Mesothelial cell of epicardium (in vitro differentiated cells): ENCODE measurements at places on chromosomes 7 and 10. TPM values are rescaled to one million over a fixed set of nuclear protein-coding genes. Genes with fewer than 3 reads are reported as not detected.

The H2BK1 gene
- total RNA-seq = not detected in 3 replicates

The UTF1 gene
- total RNA-seq = not detected in 3 replicates

The BHLHA15 gene
- 0.57 to 1.0 TPM in 2 of 3 replicates, not detected in the other for total RNA-seq

The GPRIN2 gene
- total RNA-seq = 19.6 to 20.7 TPM (median 20.3 TPM) in 3 replicates

The HGF gene
- total RNA-seq = 14.1 to 18.8 TPM (median 15.1 TPM) in 3 replicates

The PTF1A gene
- not detected in 3 replicates for total RNA-seq

The LIPM gene
- total RNA-seq = not detected in 3 replicates

The ADAP1 gene
- 2.9 to 5.3 TPM (median 4.0 TPM) in 3 replicates for total RNA-seq

The STOX1 gene
- total RNA-seq = 2.5 to 3.0 TPM (median 2.6 TPM) in 3 replicates

The C1QL3 gene
- total RNA-seq = not detected in 3 replicates

The CTAGE4 gene
- total RNA-seq = 3.1 to 5.5 TPM (median 5.4 TPM) in 3 replicates

The VSTM2A gene
- not detected in 3 replicates for total RNA-seq

The TRUB1 gene
- total RNA-seq = 20.5 to 23.6 TPM (median 21.4 TPM) in 3 replicates

DNA sequence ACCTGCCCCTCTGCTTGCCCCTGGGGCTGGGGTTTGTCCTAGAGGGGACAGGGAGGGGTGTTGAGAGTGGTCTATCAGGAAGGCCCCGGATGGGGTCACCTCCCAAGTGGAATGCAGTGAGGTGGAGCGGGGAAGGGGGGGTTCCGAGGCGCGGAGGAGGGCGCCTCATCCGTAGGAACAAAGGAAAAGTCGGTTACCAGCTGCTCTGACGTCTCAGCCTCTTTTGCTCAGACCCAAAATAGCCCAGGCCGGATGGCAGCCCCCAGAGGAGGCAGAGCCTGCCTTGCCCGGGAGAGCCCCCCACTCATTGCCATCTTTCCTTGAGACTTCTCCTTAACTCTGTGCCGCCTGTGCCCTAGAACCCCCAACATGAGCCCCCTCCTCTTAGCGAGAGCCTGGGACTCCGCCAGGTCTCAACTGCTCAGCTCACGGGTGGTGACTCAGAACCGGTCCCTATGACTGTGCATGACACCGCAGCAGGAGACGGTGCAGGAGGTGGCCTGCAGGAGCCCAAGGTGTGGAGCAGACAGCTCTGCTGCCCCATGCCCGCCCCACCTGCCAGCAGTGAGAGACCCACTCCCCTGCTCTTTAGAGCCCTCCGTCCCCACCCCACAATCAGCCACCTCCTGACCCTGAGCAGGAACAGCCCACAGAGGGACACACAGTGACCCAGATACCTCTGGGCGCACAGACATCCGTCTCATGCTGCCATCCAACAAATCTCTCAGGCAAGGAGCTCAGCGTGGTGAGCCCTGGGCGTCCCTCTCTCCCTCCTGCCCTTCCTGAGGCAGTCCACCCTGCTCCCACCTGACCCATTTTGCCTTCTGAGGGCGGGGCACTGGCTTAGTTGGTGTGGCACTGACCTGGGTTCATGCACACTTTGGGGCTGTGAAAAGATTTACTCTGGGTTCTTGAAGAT lies 13.1 kb downstream of the STX1A start:
- no peaks in the 10 kb centered on the region for H3K4me1 ChIP-seq
- no peak overlapping the region for H3K4me3 ChIP-seq
- DNase-seq = no peak

GRCh38 chr7:11170175-11170574 lies 196.5 kb downstream of the PHF14 start:
- no peaks in the 10 kb centered on the region for H3K27me3 ChIP-seq
- H3K4me3 ChIP-seq = no peak overlapping the region
- no peaks in the 10 kb centered on the region for H3K36me3 ChIP-seq
- H3K27ac ChIP-seq = peak overlapping the region; percentile 17
- no peak for DNase-seq

DNA sequence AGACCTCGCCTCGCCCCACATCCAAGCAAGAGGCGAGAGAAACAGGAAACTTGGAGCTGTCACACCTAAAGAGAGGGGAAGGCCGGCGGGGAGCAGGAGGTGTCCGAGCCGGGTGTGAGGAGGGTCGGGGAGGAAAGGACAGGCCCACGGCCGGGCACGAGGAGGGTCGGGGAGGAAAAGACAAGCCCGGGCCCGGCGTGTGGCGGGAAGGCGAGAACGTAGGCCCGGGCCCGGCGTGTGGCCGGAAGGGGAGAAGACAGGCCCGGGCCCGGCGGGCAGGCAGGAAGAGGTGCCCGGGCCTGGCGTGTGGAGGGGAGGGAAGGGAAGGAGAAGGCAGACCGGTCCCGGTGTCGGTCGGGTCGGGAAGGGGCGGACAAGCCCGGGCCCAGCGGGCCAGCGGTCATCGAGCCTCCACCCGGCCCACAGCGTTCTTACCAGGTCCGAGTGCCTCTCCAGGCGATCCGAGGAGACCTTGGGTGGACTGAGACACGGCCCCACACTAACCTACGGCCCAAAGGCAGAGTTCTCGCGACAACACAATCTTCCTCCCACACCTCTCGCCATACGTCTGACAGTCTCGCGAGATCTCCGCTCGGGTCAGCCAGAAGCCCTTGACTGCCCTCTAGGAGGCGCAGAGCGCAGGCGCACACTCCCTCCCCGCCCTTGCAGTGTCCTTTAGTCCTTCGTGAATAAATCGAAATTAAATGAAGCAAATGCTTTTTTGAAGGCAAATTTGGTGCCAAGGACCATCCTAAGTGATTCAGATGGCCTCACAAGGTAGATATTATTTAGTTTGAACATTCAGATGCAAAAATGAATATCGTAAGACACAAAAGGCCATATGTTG lies at the start of gene NCOA4:
Gene NCOA4, minus strand, starts transcription at position 533 of the 847 bp plus-strand sequence. CDS start 13,943 bp downstream, outside the sequence.
- H3K27ac ChIP-seq = peak within 1 kb of the TSS; percentile 95
- peak; percentile 96 for DNase-seq

DNA sequence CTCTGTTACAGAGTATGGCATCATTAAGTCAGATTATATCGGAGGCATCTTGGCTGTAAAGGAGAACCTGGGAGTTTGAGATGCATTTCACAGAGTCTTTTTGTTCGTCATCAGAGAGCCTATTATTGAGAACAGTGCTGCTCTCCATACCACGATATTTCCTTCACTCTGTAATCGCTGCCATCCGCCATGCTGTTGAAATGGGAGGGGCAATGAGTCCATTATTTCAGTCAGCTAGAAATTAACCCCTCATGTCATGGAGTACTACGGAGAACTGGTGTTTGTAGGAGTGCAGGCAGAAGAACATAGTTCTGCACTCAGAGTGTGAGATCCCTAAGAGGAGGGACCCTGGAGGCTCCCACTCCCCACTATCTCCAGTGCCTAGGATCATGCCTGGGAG lies 59.2 kb downstream of the SLC16A12 start:
- no peaks in the 10 kb centered on the region for H3K36me3 ChIP-seq
- no peak for DNase-seq
- H3K4me3 ChIP-seq = no peak overlapping the region
- H3K27ac ChIP-seq = peak overlapping the region; percentile 96
- H3K4me1 ChIP-seq = peaks cover 58% of the 10 kb centered on the region

DNA sequence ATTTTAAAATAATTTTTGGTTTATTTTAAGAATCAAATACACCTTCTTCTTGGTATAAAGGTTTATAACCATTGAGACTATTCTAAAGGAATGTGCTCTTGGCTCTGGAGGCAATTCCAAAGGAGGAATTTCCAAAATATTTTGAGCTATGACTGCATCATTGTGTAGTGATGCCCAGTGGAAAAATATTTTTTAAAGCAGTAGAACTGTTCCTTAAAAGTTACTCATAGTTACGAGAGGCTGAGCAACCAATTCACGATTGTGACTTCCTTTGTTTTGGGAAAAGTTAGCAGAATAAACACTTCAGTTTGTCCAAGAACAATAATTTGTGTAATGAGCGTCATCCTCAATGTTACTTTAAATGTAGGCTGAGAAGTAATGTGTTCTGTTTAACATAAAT lies 233.6 kb downstream of the BAMBI start:
- H3K4me1 ChIP-seq = peaks cover 49% of the 10 kb centered on the region
- no peaks in the 10 kb centered on the region for H3K36me3 ChIP-seq
- no peak overlapping the region for H3K4me3 ChIP-seq
- peak overlapping the region; percentile 74 for H3K27ac ChIP-seq
- no peak for DNase-seq
- H3K27me3 ChIP-seq = no peaks in the 10 kb centered on the region

DNA sequence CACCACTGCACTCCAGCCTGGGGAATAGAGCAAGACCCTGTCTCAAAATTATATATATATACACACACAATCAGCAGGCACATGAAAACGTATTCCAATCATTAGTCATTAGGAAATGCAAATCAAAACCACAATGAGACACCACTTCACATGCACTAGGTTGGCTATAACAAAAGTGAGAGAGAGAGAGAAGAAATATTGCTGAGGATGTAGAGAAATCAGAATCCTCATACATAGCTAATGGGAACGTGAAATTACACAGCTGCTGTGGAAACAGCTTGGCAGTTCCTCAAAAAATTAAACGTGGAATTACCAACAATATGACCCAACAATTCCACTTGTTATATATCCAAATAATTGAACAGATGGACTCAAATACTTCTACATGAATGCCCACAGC lies 43.3 kb upstream of the CNNM1 start:
- H3K36me3 ChIP-seq = no peaks in the 10 kb centered on the region
- peaks cover 21% of the 10 kb centered on the region for H3K27me3 ChIP-seq
- no peak overlapping the region for H3K27ac ChIP-seq
- H3K4me1 ChIP-seq = no peaks in the 10 kb centered on the region
- no peak overlapping the region for H3K4me3 ChIP-seq

- no peak for DNase-seq
- H3K4me1 ChIP-seq = peaks cover 3% of the 10 kb centered on the region
- H3K4me3 ChIP-seq = no peak overlapping the region
Observed at GRCh38 chr10:112294169-112294568, 11.0 kb downstream of the TECTB start.

DNA sequence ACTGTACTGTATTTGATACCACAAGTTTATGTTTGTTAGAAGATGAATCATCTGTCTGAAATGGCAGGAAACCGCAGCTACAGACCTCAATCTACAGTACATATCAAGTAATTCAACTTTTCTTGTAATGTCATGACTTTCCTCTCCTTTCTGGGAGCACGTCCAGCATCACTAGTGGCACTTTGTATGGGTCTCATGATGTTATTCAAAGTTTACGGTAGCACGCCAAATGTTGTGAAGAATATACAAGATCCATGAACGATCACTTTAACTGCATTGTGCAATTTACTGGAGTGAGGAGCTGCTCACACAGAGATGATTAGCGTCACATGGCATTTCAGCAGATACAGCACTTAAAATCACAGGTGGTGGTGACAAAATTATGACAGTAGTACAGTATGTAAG lies 257.8 kb upstream of the GNAI1 start:
- no peaks in the 10 kb centered on the region for H3K36me3 ChIP-seq
- no peak for DNase-seq
- peaks cover 15% of the 10 kb centered on the region for H3K27me3 ChIP-seq
- peaks cover 2% of the 10 kb centered on the region for H3K4me1 ChIP-seq
- no peak overlapping the region for H3K27ac ChIP-seq

GRCh38 chr10:22550732-22551131 lies 163.6 kb downstream of the PIP4K2A start:
- H3K36me3 ChIP-seq = peaks cover 13% of the 10 kb centered on the region
- DNase-seq = peak; percentile 44
- H3K4me3 ChIP-seq = no peak overlapping the region
- H3K27me3 ChIP-seq = no peaks in the 10 kb centered on the region
- H3K27ac ChIP-seq = peak overlapping the region; percentile 50
- peaks cover 50% of the 10 kb centered on the region for H3K4me1 ChIP-seq

DNA sequence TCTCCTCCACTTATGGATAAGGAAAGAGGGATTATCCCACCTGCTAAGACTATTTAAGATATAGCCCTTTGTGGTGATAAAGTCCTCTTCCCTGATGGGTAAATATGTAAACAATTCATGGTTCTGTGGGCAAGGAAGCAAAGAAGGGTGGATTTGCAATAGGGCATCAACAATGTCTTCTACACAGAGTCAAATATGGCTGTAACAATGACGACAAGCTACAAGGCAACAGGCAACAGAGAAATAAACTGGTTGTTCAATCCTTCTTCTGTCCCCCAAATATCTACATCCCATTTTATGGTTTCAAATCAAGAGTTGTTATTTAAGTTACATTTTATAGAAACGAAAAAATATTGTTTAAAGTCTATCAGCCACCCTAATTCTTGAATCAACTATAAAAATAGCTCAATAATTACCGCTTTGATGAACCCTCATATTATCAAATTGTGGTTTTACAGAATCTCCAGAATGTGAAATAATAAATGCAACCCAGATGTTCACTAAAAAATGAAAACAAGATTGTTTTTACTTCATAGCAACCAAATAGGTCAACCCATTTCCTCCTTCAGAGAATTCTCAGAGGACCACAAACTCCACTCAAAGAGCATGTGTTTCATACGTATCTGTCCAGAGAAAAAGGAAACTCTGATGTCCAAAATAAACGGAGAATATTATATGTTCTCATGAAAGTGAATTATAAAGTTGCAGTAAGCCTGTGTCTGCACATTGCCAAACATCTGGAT lies 13.8 kb downstream of the CYTH3 start:
- peaks cover 62% of the 10 kb centered on the region for H3K4me1 ChIP-seq
- no peaks in the 10 kb centered on the region for H3K27me3 ChIP-seq
- H3K4me3 ChIP-seq = peak overlapping the region; percentile 11
- no peaks in the 10 kb centered on the region for H3K36me3 ChIP-seq
- DNase-seq = no peak

DNA sequence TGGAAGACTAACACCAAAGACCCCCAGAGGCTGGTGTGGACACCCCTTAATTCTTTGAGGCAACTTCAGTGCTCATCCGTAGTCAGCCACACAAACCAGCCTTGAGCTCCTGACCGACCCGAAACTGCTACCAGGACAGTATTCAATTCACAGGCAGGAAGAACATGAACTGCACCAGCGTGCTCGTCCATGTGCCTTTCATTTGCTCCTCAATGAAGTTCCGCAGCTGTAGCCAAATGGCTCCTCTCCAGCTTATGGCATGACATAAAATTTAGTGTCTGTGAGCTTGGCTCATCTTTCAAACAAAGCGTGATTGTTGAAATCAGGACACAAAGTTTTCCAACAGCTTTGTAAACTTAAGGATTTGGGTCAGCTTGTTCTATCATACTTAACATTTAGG lies 144.1 kb upstream of the FAM171A1 start:
- H3K4me1 ChIP-seq = no peaks in the 10 kb centered on the region
- no peak overlapping the region for H3K27ac ChIP-seq
- DNase-seq = no peak
- no peaks in the 10 kb centered on the region for H3K36me3 ChIP-seq

DNA sequence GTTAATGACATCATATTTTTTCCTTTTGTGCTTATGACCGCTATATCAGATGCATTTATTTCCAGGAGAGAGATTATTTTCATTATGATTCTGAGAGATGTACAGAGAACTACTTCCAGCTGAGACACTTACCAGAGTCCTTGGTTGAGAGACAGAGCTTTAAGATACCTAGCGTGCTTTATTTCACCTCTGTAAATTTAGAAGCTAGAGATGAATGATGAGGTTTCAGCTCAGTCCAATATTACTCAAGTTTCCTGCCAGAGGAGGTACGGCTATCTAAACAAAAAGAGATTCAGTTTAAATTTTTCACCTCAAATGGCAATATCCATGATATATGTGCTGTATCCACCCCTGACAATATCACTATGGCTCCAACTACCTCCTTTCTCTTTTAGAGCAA lies 182.6 kb upstream of the FAM3C start:
- no peaks in the 10 kb centered on the region for H3K36me3 ChIP-seq
- H3K27me3 ChIP-seq = no peaks in the 10 kb centered on the region
- no peak overlapping the region for H3K27ac ChIP-seq

GRCh38 chr10:110865186-110865808 lies 6.4 kb upstream of the PDCD4 start:
- no peak overlapping the region for H3K4me3 ChIP-seq
- no peak for DNase-seq
- no peaks in the 10 kb centered on the region for H3K36me3 ChIP-seq
- peak overlapping the region; percentile 85 for H3K27ac ChIP-seq
